Stomach (tissue), 19 donors: ENCODE measurements at places on chromosomes 5 and 9.

- peak; percentile 92 for DNase-seq
These were observed at the start of gene SELENOP for GRCh38 chr5:42811591-42812446. SELENOP (minus strand) TSS chr5:42811892; CDS start chr5:42808353, 3,539 bp downstream.

DNA sequence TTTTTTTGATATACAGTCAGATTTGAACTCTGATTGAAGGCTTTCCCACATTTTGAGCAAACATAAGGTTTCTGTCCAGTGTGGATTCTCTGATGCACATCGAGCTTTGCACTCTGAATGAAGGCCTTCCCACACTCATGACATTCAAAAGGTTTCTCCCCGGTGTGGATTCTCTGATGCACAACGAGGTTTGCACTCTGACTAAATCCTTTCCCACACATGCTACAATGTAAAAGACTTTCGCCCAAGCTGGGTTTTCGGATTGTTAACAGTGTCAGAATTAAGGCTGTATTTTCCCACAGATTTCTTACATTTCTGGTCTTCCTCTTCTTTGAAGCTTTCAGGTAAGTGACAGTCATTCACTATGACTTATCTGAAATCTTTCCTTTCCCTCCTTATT is 44.3 kb downstream of the GHR start:
- no peak for DNase-seq

DNA sequence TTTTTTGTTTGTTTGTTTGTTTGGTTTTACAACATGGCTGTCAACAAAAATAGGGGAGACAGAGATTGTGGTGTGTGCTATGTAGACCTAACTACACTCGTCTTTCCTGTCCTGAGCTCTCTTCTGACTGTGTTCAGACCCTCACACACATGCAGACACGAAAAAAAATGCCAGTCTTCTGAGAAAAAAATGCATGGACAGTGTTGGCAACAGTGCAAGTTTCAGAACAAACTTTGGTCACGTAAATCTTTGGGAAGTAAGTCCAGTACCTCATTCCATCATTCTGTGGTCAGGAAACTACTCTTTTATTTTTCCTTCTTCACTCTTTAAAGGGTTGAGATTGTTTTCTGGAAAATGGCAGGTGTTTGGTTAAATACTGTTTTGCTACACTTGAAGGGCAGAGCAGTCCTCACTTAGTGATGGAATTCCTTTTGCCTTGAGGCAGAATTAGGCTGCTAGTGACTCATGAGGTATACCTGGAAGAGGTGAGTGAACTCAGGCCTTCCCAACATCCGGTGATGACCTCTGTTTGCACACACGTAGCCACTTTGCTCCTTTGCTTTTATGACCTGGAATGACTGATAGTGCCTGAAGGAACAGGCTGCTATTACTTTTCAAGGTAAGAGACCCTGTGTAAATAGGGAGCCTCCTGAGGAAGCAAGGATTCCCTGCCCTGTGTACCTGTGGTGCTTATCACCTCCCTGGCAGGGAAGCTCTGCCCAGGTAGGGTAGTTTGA is 81.6 kb upstream of the TNFAIP8 start:
- DNase-seq, result peak; percentile 43

DNA sequence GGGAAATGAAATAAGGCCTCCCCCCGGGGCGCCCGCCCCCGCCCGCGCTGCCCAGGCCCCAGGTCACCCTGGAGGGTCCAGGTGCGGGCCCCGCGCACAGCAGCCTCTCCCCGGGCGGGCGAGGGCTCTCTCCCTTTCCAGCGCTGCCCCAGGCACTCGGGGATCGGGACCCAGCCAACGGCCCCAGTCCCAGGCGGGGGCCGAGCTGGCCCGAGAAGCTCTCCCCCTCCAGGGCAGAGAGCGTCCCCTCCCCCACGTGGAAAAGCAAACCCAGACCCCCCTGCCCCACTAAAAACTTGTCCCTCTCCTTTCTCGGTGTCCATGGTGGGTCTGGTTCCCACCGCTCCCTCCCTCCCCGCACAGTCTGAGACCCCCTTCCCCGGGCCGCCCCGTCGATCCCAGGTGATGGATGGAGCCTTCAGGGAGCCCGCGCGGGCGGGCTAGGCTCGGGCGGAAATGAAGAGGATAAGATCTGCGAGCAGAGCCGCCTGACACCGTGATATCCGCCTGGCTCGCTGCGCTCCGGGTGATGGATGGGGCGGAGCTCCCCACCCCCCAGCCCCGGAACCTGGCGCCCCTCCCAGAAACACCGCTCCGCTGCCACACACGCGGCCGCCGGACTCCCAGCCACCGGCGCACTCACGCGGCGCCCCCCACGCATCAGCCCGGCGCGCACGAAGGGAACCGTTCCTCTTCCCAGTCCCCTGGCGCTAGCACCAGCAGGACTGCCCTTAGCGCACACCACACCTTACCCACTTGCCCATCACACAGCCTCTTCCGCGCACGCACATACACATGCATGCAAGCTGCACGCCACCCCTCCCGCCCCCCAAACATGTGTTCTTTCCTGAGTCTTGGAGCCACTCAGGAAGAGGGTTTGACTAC is 81.7 kb upstream of the ZBTB43 start:
- peak; percentile 77 for DNase-seq

DNA sequence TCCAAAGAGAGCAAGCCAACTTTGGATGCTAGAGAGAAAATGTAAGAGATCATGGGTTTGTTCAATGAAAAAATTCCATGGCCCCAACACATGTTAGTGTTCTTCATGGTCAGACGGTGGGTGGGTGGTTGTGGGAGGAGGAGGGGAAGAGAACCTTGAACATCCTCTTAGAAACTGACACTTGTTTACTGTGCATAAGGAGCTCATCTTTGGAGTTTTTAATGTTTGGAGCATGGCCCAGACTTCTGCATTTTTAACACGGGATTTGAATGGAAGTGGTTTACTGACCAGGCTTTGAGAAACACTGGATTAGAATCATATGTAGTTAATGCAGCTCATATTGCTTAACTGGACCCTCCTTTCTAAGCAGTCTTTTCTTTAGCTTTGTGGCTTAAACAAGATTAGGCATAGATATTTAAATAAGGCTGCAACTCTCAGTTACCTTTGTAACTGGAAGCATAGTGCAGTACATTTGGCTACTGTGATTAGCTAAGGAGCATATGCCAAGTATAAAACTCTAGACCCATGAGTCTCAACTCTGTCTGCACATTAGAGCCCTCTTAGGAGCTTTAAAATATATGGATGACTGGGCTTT is 60.1 kb downstream of the FOCAD start:
- DNase-seq, result no peak

DNA sequence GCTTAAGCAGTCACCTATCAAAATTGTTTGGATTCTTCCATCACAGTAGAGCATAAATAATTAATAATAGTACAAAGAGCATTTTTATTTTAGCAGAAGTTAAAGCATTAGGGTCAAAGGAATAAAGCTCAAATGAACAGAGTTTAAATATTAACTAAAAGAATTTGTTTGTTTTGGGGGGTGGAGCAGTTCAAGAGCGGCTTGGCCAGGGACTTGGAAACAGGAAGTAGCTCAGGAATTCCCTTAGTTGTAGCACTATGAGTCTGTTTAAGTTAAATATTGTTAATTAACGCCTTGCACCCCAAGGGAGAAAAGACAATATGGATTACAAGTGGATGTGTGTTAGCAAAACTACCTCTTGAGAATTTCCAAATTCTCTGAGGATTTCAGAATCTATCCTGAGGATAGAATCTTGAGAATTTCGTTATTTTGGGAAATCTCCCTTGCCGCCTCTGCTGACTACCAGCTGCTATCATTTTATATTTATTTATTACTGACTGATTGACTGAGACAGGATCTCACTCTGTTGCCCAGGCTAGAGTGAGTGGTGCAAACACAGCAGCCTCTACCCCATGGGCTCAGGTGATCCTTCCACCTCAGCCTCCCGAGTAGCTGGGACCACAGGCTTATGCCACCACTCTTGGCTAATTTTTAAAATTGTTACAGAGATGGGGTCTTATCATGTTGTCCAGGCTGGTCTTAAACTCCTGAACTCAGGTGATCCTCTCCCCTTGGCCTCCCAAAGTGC is 96.7 kb upstream of the CHD1 start:
- DNase-seq, result peak; percentile 82

DNA sequence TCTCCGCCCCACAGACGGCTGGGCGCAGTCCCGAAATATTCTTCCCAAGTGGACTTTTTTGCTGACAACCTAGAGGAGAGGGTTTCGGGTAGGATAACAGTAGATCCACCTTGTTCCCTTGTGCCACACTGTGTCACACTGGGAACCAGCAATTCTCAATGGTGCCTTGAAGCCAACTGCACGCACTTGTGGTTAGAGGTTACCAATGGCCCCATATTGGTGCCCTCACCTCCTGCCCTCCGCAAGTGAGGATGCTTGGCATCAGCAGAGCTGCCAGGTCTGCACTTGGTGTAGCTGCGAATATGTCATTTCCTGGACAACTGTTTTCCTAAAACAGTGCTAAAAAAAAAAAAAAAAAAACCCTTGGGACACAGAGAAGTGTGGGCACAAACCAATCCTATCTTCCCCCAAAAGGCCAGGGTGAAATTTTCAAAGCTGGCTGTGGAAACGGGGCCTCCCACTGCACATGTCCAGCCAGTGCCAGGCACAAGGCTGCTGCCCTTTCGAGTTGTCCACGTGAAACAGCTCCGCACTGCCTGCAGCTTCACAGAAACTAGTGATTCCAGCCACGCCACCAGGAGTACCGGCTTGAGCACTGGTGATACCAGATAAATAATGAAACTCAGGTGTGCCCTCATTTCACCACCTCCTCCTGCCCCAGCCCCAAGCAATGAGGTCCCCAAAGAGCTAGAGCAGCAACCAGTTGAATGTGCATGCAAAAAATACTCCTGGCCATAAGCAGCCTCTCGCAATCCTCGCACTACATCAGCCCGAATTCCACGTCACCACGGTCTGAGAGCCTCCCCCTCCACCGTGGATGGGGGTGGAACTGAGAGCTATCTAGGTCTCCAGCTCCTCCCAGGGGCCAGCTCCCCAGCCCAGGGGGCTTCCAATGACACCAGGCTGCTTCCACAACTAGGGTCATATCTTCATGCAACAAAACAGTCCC is 51.2 kb downstream of the USP20 start:
- no peak for DNase-seq

DNA sequence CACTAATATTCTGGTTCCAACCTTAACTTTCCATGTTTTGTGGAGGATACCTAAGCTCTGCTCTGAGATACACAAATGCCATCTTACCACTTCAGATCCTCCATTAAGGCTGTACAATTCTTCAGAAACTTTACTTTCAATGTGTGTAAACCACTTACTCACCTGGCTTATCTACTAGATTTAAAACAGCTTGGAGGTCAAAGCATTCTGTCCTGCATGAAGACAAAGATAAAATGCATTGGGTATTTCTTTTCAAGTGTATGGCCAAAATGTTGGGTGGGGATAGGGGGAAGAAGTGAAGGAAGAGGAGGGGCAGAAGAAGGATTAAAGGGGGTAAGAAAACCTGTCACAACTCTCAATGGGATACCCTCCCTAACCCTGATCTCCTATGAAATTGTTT is 939 bp downstream of the GOLGA1 start:
- no peak for DNase-seq

GRCh38 chr5:141641634-141642267 is 5.0 kb downstream of the RELL2 start:
- DNase-seq, result no peak

DNA sequence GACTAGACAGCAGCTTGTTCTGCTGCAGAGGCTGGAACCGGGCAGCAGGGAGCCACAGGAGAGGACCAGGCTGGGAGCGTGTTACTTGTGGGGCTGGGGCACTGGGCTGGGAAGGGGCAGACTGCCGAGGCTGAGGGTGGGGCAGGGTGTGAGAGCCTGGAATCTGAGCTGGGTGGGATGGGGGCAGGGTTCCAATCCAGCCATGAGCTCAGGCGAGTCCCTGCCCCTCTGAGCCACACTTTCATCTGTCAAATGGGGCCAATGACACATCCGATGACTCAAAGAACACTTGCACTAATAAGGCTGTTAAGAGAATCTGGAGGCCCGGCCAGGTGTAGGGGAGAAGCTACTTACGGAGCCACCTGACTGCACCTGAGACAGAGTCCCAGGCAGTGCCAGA is 18.7 kb upstream of the WDR38 start:
- DNase-seq, result peak; percentile 77

- peak; percentile 82 for DNase-seq
These were observed 849 bp upstream of the MGAT1 start for GRCh38 chr5:180803181-180804128.
